Mesothelial cell of epicardium (in vitro differentiated cells): ENCODE measurements at places on chromosomes 11 and 22.

DNA sequence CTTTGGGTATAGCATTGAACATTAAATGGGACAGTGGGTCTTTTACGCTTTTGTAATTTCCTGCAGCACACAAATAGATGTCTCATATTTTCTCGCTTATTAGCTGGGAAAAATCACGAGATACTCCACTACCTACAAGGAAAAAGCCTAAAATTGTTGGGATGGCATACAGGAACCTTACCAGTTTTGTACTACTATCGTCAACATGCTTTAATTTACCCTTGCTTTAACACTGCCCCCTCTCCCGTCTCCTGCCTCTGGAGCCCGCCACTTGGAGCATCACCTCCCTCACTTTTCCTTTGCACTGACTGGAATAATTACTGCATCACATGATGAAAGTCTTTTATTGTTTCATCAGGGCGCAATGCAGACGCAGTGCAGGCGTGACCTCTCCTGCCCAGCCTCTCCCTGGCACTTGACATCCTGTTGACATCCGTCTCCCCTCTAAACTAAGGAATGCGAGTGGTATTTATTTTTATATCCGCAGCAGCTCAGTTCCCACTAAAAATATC, 1.0 kb upstream of the FNBP4 start:
- no peak for DNase-seq

DNA sequence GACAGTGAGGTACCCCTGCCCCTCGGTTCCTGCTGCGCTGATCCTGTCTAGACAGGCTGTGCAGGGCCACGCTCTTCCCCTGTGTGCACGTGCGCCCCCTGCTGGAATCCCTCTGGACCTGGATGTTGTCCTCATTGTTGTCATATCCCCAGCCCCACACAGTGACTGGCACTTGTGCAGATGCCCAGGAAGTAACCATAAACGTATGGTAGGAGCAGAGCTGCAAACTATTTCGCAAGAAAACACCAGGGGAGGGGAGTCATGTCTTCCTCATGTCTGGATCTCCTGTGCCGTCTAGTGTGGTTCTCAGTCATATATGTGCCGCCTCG, 114.7 kb downstream of the CRYBB2 start:
- DNase-seq = no peak

DNA sequence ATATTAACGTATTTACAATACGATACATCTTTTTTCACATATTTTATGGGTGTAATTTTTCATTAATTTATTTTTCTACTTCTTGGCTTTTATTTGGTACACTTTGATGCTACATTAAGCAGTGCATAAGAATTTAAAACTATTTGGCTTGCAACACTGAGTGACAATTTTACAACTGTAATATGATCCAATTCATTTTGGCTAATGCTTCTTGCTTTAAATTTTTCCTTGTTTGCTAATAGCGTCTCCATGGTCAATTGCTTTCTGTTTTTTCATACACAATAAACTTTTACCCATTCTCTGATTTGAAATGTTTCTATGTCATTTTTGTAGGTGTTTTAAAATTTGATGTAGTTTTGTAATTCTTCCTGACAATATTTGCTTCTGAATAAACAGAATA, 773.2 kb downstream of the FAM181B start:
- DNase-seq = no peak

- no peak for DNase-seq
Measured at GRCh38 chr22:28609921-28610320, 69.7 kb downstream of the TTC28 start.

GRCh38 chr11:64602466-64603070, 11.5 kb downstream of the SLC22A12 start:
- DNase-seq = no peak

DNA sequence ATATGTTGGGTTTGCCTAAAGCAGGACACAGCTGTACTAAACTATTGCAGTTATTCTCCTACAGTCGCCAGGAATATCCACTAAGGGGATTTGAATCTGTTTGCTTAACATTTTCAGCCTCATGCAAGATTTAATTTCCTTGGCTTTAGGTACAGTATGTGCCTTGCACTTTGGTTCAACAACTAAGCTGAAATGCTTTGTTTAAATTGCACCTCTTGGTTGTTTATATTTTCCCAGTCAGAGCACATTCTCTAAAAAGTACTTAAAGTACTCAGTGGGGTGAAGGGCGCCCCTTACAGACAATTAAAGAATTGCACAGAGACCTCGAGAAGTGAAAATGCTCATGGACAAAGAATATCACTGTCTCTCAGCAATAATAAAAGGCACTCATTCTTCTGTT, 107.8 kb upstream of the MTNR1B start:
- no peak for DNase-seq

DNA sequence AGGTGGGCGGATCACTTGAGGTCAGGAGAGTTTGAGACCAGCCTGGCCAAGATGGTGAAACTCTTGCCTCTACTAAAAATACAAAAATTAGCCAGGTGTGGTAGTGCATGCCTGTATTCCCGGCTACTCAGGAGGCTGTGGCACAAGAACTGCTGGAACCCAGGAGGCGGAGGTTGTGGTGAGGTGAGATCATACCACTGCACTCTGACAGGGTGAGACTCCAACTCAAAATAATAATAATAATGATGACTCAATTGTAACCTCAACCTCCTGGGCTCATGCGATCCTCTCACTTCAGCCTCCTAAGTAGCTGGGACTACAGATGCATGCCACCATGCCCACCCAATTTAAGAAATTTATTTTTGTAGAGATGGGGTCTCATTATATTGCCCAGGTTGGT, 15.6 kb upstream of the CHRNA10 start:
- DNase-seq = no peak

- no peak for DNase-seq
Measured at GRCh38 chr11:34655335-34656008, 34.6 kb downstream of the EHF start.

DNA sequence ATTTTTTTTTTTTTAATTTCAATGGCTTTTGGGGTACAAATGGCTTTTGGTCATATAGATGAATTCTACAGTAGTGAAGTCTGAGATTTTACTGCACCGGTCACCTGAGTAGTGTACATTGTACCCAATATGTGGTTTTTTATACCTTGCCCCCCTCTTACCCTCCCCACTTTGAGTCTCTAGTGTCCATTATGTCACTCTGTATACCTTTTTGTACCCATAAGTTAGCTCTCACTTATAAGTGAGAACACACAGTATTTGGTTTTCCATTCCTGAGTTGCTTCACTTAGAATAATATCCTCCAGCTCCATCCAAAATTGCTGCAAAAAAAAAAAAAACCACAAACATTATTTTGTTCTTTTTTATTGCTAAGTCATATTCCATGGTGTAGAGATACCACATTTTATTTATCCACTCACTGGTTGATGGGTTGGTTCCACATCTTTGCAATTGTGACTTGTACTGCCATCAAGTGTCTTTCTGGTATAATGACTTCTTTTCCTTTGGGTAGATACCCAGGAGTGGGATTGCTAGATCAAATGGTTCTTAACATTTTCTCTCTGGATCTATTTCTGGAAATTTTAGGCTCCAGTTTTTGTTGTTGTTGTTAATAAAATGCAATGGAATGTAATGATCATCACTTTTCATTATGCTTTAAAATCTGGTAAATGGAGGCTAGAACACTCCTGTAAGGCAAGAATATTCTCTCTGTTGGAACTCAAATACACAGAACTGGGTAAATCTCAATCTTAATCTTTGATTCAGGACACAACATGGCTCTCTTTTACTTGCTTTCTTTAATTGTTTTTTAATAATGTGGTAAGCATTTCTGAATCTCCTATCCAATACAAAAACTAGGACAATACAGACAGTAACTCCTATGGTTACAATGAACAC, 10.3 kb downstream of the NEAT1 start:
- no peak for DNase-seq

DNA sequence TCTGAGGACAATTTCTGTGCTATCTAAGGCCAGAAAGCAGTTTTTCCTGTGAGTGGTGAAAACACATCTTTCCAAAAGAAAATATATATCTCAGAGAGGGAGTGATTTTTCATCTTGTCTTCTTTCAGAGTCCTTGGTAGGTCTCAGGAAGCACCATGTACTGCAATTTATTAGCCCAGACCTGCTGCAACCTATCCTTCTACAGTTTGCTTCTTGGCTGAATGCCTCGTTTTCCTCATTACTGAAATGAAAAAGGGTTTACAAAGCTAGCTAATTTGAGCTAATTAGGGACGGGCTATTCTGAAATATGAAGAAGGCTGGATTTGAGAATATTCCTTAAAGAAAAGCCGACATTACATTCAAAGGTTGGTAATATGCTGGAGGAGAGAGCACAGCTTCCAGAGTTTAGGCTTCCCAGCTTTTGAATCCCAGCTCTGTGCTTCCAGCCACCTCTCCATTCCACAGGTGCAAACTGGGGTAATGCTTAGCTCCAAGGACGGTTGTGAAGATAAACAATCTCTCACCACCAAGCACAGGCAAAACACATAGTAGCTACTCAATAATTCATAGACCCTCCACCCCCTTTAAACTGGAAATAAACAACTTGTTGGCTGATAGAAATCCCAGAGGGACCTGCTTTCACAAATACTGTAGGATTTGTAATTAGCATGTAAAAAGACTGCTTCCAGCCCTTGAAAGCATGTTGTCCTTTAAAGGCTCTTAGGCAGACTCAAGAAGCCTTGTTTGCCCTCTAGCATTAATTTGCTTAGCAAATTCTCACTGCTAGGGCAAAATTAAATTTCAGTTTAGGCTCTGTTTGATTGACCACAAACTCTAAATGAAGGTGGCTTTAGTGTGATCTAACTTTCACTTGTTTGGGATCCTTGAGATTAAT, 24.5 kb upstream of the SESN3 start:
- no peak for DNase-seq

- no peak for DNase-seq
Measured at GRCh38 chr11:33689085-33689484, 11.5 kb downstream of the C11orf91 start.

- no peak for DNase-seq
Measured at GRCh38 chr11:32184723-32185376, 94.0 kb downstream of the RCN1 start.

- no peak for DNase-seq
Measured at GRCh38 chr22:19419464-19420178, 11.9 kb downstream of the HIRA start.

GRCh38 chr22:35076630-35077029, 10.7 kb downstream of the ISX start:
- no peak for DNase-seq

DNA sequence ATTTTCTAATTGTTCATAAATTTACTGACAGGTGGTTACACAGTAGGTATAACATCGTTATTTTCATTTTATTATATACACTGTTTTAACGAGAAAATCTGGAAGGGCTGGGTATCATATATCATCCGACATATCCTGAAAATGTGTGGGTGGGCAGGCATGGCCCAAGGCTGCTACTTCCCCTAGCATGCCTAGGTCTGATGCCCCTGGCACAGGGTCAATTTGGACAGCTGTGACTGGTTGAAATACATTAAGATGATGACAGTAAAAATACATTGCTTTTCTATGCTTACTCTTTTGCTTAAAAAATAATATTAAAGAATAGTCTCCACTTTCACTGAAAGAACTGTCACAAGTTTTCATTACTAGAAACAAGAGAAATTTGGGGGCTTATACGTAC, 908.8 kb downstream of the OPCML start:
- DNase-seq = no peak

GRCh38 chr11:79507706-79508105, 66.9 kb upstream of the TENM4 start:
- no peak for DNase-seq

GRCh38 chr11:74022546-74022945, 13.7 kb upstream of the UCP3 start:
- no peak for DNase-seq

GRCh38 chr11:13767471-13767870, 99.0 kb downstream of the FAR1 start:
- no peak for DNase-seq

DNA sequence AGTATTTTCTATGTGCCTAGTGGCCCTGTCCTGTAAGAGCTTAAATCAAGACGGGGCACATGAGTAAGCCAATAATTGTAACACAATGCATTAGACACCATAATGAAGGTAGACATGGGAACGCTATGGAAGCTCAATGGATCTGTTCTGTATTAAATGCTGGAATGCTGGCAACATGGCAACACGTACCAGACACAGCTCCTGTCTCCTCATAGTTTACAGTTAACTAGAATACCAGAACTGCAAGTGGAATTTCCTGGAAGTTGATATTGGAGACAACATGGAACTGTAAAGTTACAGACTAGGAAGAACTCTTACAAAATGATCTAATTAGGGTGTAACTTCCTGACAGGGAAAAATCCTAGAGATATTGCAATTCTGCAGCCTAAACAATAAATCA, 12.4 kb downstream of the P4HA3 start:
- no peak for DNase-seq

DNA sequence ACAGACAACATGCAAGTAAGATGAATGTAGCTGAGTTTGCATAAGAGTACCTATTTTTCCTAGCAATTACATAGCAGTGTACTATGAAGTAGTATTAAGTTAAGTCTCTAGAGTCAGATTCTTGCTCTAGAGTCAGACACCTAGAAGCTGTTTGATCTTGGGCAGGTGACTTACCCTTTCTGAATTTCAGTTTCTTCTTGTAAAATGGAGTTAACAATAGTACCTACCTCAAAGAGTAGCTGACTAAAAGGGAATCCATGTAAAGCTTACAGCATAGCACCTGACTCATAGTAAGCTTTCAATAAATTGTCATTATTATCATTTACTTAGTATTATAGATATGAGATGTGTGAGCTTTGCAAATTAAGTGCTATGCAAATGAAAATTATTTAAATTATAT, 47.8 kb upstream of the PTPRJ start:
- no peak for DNase-seq

- DNase-seq = no peak
Measured at GRCh38 chr11:985406-985805, 51.1 kb downstream of the MUC6 start.

DNA sequence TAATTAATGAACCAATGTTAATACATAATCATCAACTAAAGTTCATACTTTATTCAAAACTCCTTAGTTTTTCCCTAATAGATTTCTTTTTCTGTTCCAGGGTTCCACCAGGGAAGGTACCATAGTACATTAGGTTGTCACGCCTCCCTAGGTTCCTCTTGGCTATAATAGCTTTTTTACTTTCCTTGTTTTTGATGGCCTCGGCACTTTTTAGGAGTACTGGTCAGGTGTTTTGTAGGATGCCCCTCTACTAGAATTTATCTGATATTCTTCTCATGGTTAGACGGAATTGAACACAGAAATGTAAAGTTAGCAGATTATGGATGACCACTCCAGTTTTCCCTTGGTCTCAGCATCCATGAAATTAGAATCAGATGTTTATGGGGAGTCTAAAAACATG, 34.0 kb downstream of the PARVA start:
- no peak for DNase-seq

DNA sequence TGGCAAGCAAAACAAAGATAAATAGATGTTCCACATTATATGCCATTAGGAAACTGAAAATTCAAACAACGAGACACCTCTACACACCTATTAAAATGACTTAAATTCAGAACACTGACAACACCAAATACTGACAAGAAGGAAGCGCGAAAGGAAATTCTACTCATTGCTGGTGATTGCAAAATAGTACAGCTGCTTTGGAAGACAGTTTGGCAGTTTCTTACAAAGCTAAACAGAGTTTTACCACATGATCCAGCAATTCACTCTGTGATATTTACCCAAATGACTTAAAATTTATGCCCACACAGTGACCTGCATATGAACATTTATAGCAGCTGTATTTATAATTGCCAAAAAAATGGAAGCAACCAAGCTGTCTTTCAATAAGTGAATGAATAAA, 232.6 kb downstream of the CASP12 start:
- DNase-seq = no peak

- DNase-seq = no peak
Measured at GRCh38 chr11:77515063-77515462, 41.2 kb upstream of the PAK1 start.
